Fibroblast of skin of right quadriceps (primary cell): ENCODE measurements at places on chromosomes 2 and 18.

DNA sequence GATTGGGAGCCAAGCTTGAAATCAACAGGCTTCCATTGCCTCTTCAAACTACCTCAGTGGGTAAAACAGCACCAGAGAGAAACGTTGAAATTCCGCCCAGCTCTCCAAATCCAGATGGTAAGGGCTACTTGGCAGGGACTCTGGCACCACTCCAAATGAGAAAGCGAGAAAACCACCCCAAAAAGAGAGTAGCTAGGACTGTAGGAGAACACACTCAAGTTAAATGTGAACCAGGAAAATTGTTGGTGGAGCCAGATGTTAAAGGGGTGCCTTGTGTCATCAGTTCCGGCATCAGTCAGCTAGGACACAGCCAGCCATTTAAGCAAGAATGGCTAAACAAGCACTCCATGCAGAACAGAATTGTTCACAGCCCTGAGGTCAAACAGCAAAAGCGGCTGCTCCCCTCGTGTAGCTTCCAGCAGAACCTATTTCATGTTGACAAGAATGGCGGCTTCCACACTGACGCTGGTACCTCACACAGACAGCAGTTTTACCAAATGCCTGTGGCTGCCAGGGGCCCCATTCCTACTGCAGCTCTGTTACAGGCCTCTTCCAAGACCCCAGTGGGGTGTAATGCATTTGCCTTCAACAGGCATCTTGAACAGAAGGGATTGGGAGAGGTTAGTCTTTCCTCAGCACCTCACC, 167.3 kb downstream of the ASXL3 start:
- no peak for DNase-seq

- DNase-seq: no peak
Measured at GRCh38 chr2:241601841-241602240, 35.1 kb downstream of the THAP4 start.

DNA sequence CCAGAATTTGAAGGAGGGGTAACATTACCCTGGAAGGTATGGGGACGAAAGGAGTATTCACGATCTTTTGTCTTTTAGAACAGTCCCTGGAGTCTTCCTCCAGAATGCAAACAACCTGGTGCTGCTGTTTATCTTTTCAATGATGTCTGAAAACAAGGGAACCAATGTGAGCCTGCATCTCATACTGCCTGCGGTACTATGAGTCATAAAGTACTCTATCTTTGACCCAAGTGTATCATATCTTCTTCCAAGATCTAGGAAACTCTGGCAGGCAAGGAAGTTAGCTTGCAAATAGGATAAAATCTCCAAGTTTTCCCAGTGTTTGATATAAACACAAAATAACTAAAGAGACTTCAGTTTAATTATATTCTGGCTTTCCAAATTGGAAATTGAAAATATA, 968.5 kb downstream of the LRP1B start:
- no peak for DNase-seq

GRCh38 chr2:174324530-174324929, 10.2 kb upstream of the SP9 start:
- no peak for DNase-seq

- peak; percentile 15 for DNase-seq
Measured at GRCh38 chr2:43495727-43496126, 100.1 kb downstream of the THADA start.

GRCh38 chr18:111306-112014, 46.9 kb upstream of the USP14 start:
- DNase-seq: peak; percentile 55

DNA sequence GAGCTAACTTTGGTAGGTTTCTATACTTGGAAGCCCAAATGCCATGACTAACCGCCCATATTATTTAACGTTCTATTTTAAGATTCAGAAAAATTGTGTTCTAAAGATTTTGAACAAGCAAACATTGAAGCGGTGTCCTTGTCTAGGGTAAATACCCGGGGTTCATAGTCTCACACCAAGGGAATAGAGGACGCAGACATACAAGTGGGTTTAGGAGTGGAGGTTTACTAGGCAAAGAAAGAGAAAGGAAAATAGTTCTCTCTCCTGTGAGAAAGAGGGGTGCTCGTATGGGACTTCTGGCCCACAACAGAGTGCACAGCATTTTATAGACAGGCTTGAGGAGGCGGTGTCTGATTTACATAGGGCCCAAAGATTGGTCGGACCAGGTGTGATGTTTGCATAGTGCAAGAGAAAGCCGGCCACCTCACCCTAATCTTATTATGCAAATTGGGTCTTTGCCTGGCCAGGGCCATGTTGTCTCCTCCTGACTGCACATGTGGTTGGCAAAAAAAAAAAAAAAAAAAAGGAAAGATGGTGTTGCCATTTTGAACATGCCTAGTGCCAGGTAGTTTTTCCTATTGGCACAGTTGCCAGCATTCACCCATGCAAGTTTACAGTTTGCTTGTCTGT, 1062.6 kb downstream of the LRP1B start:
- DNase-seq: no peak

DNA sequence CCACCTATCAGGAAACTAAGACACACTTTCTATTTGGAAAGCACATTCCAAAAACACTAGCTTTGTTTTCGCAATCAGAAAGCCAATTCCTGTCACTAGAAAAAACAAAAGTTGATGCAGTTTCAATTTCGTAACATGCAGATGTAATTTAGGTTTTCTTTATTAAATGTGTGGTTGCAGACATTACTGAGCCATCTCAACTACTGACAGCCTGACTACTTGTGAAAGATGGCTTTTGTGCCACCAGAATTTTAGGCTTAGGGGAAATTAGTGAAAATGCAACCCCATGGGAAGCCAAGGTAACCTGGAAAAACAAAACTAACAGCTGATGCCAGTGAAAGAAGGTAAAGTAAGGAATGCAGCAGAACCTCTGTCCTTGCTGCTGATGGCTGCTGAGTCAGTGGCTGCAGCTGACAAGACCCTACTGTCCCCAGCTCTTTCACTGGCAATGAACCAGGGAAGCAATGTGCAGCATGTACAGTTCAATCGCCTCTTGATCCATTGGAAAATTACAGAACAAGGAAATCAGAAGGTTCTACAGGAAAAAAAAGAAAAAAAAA, 34.9 kb downstream of the FEZ2 start:
- peak; percentile 72 for DNase-seq

GRCh38 chr2:101150306-101151145, 656 bp downstream of the TBC1D8 start:
- DNase-seq: no peak

DNA sequence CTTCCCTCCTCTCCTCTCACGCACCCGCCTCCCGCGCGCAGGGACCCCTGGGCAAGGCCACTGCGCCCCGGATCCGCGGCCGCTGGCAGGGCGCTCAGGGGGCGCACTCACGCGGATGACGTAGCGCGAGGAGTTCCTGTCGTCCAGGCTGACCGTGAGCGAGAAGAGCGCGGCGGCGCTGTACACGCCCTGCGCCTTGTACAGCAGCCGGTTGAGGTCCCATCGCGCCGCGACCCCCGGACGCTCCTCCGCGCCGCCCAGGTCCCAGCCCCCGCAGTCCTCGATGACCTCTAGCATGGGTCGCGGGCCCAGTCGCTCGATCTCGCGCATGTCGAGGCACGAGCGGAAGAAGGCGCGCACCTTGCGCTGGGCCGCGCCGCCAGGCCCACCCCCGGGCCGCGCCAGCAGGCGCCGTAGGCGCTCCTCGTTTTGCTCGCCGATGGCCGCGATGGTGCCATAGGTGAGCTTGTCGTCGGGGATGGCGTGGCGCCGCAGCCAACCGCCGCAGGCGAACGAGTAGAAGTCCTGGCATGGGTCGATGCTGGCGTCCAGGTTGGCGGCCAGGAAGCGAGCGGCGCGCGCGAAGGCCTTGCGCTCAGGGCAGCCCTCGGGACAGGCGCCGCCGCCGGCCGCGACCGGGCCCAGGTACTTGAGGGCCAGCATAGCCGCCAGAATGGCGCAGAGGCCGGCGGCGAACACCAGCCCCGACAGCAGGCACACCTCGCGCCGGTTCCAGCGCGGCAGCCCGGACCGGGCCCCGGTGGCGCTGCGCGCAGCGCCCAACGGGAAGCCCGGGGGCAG, 1.7 kb downstream of the ECEL1 start:
- DNase-seq: no peak

DNA sequence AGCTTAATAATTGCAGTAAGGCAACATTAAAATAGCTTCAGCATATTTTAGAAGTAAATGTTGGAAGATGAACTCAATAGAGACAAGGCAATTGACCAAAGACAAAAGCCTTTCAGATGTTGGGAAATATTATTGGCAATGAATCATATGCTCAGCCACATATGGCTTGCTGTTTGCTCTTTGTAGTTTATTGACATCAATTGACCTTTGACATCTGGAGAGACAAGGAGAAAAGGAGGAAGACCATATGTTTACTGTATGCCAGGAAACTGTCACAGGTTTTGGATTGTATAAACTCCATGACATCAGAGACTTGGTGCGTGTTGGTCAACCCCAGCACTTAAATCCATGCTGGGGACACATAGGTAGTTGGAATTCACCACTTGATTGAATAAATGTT, 60.6 kb upstream of the SLC16A14 start:
- no peak for DNase-seq

DNA sequence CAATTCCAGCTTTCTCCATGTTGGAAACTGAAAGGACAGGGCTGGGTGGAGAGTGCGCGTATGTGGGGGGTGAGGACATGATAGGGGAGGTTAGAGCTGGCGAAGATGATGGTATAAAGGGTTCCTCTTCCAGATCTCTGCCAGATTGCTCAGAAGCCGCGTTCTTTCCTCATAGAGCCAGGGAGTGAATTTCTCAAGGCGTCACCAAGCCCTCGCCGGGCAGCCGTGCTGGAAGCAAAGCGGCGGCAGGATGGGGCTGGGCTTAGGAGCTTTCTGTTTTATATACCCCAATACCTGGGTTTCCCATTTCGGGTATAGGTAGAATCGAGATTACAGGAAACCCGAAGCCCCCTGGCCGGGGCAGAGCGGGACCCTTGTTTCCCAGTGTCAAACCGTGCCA, 43.8 kb downstream of the DDX18 start:
- DNase-seq: no peak

DNA sequence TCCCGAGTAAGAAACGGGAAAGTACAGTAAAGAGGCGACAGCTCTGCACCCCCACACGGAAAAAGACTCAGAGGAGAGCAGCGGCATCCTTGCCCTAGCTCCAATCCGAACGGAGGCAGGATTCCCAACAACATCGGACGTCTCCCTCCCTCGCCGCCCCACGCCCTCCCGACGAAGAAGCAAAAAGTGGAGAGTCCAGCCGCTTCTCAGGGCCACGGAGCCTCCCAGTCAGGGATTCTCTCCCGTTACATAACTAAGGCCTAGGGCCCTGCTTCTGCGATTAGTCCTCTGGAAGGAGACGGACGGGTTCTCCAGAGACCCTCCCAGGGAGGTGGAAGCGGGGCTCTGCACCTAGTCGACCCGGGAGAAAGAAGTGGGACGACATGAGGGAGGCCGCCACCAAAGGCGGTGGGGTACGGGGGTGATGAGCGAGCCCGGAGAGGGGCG, 587 bp downstream of the SUMO1 start:
- peak; percentile 46 for DNase-seq

GRCh38 chr18:40612356-40612755, 1342.7 kb upstream of the PIK3C3 start:
- DNase-seq: no peak

DNA sequence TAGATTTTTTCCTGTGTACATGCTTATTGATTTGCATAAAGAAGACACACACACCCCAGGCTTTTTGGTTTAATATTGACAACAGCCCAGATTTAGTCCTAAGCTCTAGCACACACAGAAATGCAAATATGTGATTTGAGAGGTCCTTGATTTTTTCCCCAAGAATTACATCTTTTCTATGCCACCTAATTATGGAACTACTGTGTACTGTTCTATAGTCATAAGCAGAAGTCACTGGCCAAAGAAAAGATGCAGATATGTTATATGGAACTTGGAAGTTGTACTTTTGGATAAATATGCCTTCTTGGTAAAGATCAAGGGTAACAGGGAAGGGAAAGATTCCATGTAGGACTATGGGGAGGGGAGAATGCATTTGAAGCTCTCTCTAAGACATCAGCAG, 105.6 kb downstream of the SETBP1 start:
- DNase-seq: no peak

DNA sequence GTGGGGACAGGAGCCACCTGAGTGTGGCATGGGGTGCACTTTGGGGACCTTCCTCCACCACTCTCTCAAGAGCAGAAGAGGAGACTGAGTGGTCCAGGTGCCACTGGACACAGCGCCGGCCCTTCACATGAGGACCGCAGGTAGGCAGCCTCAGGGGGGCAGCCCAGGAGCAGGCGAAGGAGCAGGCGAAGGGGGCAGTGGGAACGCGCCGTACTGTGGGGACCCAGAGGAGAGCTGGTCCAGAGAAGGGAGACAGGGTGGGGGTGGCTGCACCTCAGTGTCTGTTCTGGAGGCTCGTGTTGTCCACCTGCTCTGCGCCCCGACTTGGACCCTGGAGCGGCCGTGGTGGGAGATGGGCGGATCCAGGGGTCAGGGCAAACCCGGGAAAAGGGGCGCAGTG, 55.0 kb downstream of the AQP12A start:
- DNase-seq: no peak

DNA sequence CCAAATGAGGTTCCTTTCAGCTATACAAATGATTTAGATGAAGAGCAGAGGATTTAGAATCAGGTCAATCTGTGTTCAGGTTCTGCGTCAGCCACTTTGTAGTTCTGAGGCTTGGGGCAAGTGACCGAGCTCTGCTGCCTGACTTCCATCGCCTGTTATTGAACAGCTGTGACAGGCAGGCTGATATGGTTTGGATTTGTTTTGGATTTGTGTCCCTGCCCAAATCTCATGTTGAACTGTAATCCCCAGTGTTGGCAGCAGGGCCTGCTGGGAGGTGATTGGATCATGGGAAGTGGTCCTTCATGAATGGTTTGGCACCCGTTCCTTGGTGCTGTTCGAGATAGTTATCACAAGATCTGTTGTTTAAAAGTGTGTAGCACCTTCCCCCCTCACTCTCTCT, 18.6 kb downstream of the TYMS start:
- DNase-seq: no peak

DNA sequence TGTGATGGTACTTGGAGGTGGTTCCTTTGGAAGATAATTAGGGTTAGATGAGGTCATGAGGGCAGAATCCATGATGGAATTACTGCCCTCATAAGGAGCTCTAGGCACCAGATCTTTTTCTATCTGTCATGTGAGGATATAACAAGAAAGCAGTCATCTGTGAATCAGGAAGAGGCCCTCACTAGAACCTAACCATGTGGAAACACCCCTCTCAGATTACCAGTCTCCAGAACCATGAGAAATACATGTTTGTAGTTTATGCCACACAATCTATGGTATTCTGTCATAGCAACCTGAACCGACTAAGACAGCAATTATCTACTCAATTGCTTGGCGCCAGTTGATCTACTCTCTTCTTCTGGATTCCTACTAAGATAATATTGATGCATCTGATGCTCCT, 2.4 kb upstream of the SERPINB10 start:
- no peak for DNase-seq

DNA sequence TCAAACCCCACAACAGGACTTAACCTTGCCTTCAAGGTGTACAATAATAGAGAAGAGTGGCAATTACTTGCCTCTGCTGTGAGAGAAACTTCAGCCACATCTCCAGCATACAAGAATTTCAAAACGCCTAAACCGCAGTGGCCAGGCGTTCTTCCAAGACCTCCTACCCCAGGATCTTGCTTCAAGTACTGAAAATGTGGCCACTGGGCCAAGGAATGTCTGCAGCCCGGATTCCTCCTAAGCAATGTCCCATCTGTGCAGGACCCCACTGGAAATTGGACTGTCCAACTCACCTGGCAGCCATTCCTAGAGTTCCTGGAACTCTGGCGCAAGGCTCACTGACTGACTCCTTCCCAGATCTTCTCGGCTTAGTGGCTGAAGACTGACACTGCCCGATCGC, 2.8 kb upstream of the CYB5A start:
- DNase-seq: no peak

GRCh38 chr2:132404056-132404455, 12.5 kb upstream of the GPR39 start:
- DNase-seq: no peak
